Activated naive CD8-positive, alpha-beta T cell treated with anti-CD3 and anti-CD28 coated beads, Interleukin-2, amount 10 ng/mL, durations not matched to agents 7 days and 5 days (primary cell): ENCODE measurements at places on chromosomes 13 and 19.
A peak's percentile ranks its signal among the peaks of the same experiment; 100 is the strongest.

GRCh38 chr13:102317593-102317992, 84.3 kb downstream of the FGF14 start:
- DNase-seq, result no peak

DNA sequence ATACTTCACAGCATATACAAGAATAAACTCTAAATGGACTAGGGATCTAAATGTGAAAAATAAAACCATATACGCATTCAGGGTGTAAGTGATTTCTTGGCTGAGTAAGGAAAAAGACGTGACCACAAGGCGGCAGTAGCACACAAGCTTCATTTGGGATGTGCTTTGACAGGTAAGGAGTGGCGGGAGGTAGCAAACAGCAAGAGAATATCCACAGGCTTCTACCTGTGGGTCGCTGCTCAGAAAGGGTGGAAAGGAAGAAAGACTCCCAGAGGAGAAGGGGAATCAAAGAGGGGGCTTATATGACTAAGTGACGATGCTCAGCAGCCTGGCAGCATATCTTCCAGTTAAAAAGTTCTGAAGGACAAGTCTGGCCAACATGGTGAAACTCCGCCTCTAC, 2.5 kb upstream of the ZNF121 start:
- peak; percentile 63 for DNase-seq

DNA sequence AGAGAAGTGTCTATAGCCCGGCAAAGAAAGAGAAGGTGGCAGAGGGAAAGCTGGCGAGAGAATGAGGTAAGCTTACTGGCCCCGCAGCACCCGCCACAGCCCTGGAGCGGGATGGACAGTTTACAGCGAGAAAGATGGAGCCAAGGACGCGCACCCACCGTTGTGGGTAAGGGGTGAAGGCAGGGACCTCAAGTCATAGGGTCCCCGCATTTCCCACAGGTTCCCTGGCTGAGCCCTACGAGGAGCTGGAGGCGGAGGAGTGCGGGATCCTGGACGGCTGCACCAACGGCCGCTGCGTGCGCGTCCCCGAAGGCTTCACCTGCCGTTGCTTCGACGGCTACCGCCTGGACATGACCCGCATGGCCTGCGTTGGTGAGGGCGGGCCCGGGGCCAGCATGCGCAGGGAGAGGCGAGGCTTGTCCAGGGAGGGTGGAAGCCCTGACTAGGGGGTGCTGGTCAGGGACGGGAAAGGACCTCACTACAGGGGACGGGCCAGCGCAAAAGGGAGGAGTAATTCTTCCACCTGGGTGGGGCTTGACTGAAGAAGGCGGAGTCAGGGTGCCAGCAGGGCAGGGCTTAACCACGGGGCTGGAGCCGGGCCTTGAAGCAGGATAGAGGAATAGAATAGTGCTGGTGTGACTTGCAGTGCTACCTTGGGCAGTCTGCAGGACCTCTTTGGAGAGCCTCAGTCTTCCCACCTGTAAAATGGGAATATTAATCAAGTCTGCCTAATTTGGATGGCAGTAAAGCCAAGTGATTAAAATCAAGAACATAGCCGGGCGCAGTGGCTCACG, 26.5 kb downstream of the LTBP4 start:
- no peak for DNase-seq

GRCh38 chr19:18373892-18374629, 11.9 kb upstream of the GDF15 start:
- peak; percentile 74 for DNase-seq

GRCh38 chr19:42406111-42406510, 16.0 kb upstream of the CNFN start:
- DNase-seq, result no peak

- DNase-seq, result no peak
Observed at GRCh38 chr19:11448923-11449554, 13.6 kb downstream of the PRKCSH start.

DNA sequence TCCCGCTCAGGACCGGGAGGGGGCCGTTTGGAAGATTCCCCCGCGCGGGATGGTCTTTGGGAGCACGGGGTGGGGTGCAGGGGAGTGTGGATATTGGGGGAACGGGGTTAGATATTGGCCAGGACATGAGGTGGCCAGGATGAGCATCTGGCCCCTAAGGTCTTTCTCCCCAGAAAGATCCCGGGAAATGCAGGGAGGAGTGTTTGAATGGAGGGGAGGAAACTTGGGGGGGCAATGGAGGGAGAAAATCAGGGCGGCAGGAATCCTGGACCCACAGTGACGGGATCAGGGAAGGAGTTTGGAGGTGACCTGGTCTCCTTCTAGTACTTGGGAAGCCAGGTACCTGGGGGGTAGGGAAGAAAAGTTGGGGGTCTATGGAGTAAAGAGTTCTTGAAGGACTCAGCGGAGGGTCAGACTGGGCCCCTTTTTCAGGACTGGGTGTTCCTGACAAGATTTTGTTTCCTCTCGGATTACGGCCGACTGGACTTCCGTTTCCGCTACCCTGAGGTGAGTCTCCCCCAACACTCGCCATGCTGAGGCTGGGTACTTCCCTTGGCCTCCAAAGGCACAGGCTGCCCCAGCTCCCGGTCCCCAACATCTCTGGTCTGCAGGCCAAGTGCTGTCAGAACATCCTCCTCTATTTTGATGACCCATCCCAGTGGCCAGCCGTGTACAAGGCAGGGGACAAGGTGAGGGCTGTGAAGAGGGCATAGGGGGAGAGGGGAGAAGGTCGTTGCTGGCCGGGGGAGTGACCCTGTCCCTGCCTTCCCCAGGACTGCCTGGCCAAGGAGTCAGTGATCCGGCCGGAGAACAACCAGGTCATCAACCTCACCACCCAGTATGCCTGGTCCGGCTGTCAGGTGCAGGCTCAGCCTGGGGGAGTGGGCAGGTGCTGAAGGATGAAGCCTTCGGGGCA, 989 bp downstream of the TMEM145 start:
- no peak for DNase-seq

DNA sequence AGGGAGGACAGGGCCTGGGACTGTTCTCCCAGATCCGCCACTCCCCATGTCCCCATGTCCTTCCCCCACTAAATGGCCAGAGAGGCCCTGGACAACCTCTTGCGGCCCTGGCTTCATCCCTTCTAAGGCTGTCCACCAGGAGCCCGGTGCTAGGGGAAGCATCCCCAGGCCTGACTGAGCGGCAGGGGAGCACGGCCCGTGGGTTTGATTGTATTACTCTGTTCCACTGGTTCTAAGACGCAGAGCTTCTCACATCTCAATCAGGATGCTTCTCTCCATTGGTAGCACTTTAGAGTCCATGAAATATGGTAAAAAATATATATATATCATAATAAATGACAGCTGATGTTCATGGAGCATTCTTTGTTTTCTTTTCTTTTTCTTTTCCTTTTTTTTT, 815 bp downstream of the SPACA4 start:
- DNase-seq, result no peak
